Nephron progenitor cell (in vitro differentiated cells): ENCODE measurements at places on chromosomes 5 and 9.
A peak's percentile ranks its signal among the peaks of the same experiment; 100 is the strongest.

- DNase-seq = no peak
Measured at GRCh38 chr9:124015661-124016131, 4.1 kb downstream of the LHX2 start.

DNA sequence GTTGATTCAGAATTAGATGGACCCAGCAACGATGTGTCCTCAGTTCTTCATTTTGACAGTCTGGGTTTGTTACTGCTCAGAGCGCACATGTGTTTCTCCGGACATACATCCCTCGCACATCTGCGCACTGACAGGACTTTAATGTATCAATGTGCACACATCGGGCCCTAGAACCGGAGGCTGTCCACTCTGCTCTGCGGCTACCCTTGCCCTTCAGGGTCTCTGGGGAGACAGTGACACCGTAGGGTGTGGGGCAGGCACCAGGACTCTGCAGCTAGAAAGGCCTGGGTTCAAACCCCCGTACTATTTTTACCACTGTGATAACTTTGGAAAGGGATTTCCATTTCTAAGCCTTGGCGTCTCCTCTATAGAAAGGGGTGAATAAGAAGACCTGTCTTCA, 23.5 kb upstream of the LPCAT1 start:
- DNase-seq = no peak

DNA sequence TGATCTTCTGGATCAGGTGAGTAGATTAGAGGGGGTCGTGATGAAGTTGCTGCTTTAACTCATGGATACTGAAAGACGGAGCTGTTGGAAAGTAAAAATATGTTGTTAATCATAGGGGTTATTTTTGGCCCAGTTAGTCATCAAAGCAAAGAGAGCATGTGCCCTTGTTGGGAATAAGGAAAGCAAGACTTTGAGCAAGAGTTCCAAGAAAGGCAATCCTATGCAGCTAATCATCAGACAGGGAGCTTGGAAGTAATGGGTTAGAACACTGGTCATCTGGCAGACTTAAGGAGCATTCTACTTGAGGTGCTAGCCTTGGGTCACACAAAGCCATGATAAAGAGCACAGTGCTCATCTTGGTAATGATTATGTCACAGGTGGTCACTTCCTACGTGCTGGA, 18.3 kb downstream of the ASPN start:
- no peak for DNase-seq

DNA sequence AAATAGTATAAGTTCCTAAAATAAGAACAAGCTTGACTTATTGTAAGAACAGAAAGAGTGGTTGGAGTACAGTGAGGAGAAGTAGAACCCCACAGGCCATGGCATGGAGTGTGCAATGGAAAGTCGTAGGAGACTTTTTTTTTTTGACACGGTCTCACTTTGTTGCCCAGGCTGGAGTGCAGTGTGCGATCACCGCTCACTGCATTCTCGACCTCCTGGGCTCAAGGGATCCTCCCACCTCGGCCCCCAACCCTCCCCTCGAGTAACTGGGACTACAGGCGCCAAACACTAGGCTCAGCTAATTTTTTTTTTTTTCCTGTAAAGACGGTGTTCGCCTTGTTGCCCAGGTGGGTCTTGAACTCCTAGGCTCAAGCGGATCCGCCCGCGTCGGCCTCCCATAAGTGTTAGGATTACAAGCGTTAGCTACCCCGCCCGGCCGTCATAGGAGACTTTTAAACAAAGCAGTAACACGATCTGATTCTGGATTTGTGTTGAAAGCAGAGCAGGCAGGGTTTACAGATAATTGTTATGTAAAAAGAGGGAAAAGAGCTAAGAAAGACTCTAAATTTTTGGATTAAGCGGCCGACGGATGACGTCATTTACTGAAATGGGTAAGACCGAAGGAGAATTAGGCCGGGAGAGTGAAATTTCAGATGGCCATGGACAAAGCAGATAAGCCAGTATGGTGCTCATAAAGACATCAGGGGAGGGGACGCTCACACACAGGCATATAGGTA, 752 bp downstream of the TSTD2 start:
- DNase-seq = peak; percentile 46

- DNase-seq = no peak
Measured at GRCh38 chr5:154826-155225, 36.5 kb upstream of the LRRC14B start.

- DNase-seq = no peak
Measured at GRCh38 chr9:114151426-114151956, 3.8 kb upstream of the COL27A1 start.

DNA sequence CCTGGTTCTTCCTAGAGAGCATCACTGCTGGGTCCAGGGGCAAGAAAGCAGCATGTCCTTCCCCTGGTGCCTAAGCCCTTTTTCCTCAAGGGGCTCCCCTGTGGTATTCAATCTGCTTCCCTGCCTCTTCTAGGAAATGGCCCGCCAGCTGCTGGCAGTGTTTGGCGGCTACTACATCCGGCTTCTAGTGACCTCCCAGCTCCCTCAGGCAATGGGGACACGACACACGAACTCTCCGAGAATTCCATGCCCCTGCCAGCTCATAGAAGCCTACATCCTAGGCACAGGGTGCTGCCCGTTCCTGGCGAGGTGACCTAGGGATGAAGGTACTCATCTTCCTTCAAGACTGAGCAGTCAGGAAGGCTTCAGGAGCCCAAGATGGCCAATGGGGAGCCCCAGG, 14.6 kb downstream of the TEX53 start:
- no peak for DNase-seq

GRCh38 chr9:35688558-35689541, 875 bp downstream of the TPM2 start:
- peak; percentile 35 for DNase-seq

DNA sequence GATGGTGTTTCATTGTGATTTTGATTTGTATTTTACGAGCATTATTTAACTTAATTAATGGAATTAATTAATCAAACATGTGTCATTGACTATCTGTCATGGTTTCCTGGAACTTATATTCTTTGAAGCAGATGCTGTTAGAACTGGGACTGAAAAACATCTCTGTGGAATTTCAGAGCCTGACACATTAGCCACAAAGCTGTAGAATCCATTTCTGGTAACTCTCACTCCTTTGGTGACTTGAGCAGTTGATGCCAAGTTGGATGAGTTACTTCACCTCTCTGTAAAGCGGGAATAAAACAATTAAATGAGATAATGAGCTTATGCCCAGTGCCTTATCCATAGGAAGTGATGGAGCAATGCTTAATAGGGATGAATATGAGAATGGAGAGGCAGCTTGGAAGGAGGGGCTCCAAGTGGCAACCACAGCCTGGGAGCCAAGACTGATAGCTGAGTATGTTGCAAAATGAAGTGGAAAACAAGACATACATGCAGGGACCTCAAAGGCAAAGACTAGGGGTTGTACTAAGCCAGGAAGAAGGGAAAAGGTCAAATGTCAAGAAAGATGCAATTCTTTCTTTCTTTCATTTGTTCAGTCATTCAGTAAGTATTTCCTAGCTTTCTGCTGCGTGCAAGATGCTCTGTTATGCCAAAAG, 23.1 kb upstream of the ADRA1B start:
- no peak for DNase-seq

GRCh38 chr5:178348356-178349074, 115.9 kb upstream of the PHYKPL start:
- DNase-seq = no peak

DNA sequence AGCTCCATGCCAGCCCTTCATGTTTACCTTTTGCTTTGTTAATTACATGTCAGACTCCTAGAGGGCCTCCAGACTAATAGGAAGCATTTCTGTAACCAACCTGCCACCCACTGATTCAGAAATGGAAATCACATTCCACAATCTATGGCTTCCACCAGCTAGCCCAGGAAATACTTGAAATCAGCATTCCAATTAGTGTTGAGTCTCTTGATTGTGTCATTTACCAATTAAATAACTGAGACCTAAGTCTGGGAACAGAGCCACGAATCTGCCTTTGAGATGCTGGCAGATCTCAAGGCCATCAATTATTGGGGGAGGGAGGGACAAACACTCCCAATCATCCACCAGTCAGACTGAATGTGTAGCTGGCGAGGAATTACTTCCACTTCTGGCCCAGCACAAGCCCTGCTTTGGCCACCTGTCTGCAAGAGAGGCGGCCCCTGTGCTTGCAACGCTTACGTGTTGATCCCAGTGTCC, 27.4 kb upstream of the SAP30L start:
- no peak for DNase-seq

DNA sequence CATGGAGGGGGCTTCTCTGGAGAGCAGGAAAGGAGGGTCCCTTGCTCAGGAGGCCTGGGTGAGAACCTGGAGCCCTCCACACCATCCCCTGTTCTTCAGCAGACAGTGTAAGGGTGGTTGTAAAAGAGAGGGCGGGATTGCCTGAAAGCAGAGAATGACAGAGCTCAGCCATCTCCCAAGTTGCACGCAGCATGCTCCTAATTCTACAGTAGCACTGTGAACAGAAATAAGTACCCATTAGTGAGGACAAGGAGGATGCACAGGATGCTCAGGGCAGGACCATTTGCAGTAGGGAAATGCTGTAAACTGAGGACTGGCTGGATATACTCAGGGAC, 8.4 kb downstream of the CCDC69 start:
- DNase-seq = no peak
